M059J (cell line): ENCODE measurements at places on chromosomes 12 and 14. TPM values are rescaled to one million over a fixed set of nuclear protein-coding genes. Genes with fewer than 3 reads are reported as not detected.

DNA sequence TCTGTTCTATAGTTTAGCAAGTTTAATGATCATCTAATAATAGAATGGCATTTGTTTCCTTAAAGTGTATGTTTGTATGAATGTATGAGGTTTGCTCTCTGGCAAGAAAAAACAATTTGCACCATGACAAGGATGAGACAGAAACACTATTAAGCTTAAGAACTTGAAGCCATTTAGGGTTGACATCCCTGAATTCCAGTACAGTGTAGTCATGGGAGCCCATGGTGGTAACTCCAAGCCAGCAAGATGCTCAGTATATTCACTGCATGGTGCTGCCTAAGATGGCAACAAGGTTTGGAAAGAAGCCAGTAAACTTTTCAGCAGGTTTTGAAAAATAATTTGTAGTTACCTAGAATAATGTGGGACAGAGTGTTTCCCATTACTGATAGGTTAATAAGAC lies 158.6 kb downstream of the PRIMA1 start:
- DNase-seq: no peak

Gene TSPAN19
- not detected in 2 replicates for total RNA-seq

DNA sequence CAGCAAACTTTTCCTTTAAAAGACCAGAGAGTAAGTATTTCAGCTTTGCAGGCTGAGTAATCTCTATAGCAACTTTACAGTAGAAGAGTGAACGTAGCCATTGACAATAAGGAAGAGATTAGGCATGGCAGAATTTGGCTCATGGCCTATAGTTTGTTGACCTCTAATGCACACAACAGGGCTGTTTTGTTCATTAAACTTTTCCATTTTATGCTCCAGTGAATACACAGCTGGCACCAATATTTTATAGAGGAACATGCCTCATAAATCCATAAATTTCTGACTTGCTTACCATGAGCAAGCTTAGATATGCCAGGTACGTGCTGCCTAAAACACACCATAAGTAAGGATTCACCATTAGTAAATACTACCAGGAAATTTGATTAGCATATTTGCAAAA lies 609.0 kb upstream of the STXBP6 start:
- no peak for DNase-seq

GRCh38 chr14:93712838-93713724 lies 75.2 kb downstream of the PRIMA1 start:
- DNase-seq: peak; percentile 2

DNA sequence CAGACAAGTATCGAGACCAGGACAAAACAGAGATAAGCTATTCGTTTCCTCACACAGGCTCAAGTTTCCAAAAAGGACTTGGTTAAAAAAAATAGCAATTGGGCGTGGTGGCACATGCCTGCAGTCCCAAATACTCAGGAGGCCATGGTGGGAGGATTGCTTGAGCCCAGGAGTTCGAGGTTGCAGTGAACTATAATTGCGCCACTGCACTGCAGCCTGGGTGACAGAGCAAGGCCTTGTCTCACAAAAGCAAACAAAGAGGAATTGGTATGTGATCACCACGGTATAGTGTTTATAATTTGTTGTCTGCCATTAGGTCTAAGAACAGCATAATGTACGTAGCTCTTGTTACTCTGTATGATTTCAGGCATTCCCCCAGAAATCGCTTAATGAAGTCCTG lies 175.3 kb downstream of the DERA start:
- no peak for DNase-seq

GRCh38 chr14:51939755-51940301 lies 49.5 kb upstream of the RTRAF start:
- peak; percentile 5 for DNase-seq

DNA sequence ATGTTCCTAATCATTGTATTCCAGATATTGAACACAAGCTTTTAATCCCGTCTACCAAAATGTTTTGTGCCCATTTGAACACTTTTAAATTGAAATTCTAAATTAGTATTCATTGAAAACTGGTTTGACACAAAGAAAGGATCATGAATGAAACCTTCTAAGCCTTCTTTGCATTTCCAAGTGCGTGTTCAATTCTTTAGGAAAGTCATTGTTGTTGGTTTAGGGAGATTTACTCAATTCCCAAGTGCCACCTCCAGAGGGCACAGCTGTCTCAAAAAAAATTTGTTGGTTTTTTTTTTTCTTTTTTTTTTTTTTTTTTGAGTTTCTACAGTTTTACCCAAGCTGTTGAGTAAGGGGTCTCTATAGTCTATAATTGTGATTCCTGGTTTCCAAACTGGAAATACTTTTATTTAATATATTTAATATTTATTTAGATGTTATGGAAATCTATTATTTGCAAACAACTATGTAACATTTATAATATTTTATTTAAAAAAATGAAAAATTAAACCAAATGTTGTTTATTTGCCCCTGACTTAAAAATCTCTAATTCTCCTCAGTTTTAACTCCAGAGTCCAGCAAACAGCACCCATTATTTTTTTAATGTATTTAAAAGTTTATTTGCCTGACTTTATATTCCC lies 79.9 kb downstream of the NEDD1 start:
- DNase-seq: peak; percentile 37

- no peak for DNase-seq
These were observed 1.8 kb upstream of the SSPN start for GRCh38 chr12:26193539-26193938.

Gene MYO1H
- not detected in 2 replicates for total RNA-seq

DNA sequence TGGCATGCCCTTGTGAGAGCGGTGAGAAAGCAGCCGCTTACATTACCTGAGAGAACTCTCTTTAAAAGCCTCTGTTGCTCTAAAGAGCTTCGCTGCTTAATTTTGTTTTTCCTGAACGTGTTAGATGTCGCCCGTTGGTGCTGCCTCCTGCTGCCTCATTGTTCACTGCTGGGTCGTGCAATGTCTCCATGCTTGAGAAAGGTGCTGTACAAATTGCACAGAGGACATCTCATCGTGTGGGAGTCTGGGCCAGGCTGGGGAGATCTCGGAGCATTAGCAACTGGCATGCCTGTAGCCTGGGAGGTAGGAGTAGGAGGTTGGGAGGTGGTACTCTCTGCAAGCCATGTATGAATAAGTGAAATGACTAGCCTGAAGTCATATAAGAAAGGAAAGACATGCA lies 686.0 kb downstream of the NOVA1 start:
- no peak for DNase-seq

DNA sequence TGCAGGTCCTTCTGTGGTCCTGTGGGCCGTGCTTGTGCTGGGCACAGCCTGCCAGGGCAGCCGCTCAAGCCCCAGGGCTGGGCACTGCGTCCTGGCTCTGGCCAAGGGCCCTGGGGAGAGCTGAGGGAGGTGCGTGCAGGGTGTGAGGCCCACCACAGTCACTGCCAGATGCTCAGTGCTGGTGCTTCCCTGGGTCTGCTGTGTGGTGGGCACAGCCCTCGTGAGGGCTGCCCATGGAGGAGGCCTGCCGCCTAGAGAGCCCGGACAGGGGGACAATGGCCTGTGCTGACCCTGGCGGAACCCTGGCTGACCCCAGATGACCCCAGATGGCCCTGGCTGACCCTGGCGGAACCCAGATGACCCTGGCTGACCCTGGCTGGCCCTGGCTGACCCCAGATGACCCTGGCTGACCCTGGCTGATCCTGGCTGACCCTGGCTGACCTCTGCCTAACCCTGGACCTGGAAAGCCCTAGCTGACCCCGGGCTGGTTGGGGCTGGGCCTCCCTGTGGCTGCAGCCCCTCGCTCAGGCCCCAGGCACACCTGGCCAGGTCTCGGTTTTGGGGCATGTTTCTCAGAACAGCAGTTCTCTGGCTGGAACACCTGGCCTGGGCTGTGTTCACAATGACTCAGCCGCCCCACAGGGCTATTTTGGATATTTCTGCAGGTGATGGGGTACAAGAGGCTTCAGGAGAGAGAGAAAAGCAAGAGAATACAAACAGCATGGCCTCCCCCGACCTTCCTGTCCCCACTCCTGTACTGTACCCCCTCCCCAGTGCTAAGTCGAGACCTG lies 55.4 kb downstream of the TMEM121 start:
- DNase-seq: no peak

DNA sequence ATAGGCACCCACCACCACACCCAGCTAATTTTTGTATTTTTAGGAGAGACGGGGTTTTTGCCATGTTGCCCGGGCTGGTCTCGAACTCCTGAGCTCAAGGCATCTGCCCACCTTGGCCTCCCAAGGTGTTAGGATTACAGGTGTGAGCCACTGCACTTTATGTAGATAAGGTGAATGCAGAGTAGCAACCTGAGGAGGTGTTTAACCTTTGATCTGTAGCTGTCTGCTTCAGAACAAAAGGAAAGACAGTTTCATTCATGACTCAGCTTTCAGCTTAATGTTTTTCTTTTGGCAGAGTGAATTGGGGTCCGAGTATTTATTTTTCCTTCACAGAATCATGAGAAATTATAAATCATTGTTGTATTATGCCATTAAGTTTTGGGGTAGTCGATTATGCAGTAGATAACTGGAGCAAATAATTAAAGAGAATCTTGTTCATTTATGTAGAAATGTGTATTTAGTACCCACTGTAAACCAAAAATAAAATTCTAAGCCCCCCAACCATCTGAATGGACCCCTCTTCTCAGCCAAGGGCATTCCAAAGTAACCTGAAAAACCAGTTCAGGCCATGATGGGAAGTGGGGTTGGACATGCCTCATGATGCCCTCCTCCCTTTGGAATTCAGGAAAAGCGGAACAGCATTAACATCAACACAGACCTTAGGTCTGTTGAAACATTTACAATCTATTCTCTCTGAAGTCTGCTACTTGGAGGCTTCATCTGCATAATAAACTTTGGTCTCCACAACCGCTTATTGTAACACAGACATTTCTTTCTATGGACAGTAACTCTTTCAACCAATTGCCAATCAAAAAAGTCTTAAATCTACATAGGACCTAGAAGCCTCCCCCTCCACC lies 10.7 kb upstream of the STX2 start:
- no peak for DNase-seq

GRCh38 chr14:56210571-56210970 lies 92.4 kb downstream of the PELI2 start:
- no peak for DNase-seq

- peak; percentile 86 for DNase-seq
These were observed 47.9 kb downstream of the FGD6 start for GRCh38 chr12:95169368-95169767.

GRCh38 chr14:90093942-90094595 lies 32.3 kb downstream of the KCNK13 start:
- peak; percentile 65 for DNase-seq

Gene MYF5
- not detected in 2 replicates for total RNA-seq

Gene TEP1
- total RNA-seq: 14.3 and 16.8 TPM in 2 replicates

GRCh38 chr14:73240816-73241480 lies 3.6 kb downstream of the PAPLN start:
- DNase-seq: no peak

GRCh38 chr12:6462234-6462995 lies 8.1 kb downstream of the VAMP1 start:
- DNase-seq: no peak

DNA sequence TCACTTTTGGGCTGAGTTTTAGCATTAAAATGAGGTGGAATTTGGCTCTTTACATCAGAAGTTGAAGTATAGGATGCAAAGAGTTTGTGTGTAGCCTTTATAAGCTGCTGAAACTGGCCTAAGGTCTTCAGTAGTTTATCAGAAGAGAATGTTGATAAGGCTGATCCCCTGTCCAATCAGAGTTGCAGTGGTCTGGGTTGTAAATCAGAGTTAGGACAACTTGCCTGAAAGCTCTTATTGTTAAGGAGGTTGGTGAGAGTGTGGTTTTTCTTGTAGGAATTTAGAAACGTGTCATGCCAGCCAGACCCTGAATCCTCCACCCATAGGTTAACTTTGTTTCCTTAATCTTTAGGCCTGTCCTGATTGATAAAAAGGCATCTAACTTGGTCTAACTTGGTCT lies 143.5 kb downstream of the ST8SIA1 start:
- no peak for DNase-seq

DNA sequence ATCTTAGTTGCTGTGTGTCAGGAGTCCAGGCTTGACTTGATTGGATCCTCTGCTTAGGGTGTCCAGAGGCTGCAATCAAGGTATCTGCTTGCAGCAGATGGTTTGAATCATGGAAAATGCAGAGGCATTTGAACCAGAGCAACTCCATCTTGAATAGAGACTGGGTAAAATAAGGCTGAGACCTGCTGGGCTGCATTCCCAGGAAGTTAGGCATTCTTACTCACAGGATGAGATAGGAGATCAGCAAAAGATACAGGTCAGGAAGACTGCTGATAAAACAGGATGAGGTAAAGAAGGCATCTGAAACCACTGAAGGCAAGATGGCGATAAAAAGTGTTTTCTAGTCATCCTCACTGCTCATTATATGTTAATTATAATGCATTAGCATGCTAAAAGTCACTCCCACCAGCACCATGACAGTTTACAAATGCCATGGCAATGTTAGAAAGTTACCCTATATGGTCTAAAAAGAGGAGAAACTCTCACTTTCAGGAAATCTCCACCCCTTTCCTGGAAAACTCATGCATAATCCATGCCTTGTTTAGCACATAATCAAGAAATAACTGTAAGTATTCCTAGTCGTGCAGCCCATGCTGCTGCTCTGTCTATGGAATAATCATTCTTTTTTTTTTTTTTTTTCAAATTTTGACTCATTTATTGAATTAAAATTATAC lies 218.3 kb upstream of the CPNE8 start:
- peak; percentile 4 for DNase-seq

- DNase-seq: peak; percentile 5
These were observed 118.7 kb upstream of the CDKN3 start for GRCh38 chr14:54278087-54278486.

DNA sequence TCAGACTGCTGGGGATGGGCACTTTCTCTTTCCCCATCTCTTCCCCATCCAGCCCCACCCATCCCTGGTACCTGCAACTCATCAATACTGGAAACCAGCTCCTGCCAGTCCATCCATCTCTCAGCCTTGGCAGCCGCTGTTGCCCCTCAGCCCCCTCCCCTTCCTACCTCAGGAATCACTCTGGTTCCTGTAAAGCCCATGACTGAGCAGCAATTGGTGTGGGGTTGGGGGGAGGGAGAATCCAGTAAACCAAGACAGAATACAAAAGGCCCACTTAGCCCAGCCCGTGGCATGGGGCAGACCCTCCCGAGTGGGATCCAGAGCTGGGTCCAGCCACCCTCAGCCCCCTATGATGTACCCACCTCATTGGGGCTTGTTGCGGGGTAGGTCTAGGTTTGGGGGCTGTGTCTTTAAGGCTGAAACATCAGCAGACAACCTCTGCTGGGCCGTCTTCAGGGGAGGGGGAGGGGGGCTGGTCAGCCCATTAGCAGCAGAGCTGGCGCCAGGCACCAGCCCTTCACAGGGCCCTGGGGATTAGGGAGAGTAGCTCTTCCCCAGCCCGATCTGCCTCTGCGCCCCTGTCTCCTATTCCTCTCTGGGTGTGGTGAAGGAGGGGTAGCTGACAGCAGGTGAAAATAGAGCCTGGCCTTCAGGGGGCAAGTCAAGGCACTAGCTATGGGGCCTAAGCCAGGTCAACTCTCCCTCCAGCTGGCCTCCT lies 702 bp upstream of the PRPH start:
- no peak for DNase-seq
